ENCODE measurements at places on chromosomes 4 and X.

- H3K36me3 ChIP-seq, result no peaks in the 10 kb centered on the region
- H3K4me3 ChIP-seq, result no peak overlapping the region
- no peaks in the 10 kb centered on the region for H3K4me1 ChIP-seq
- H3K27me3 ChIP-seq, result no peaks in the 10 kb centered on the region
- no peak for DNase-seq
Observed at GRCh38 chr4:56840559-56840958, 19.1 kb upstream of the SPINK2 start.

- no peak overlapping the region for H3K27ac ChIP-seq
- H3K36me3 ChIP-seq, result peaks cover 67% of the 10 kb centered on the region
- H3K4me3 ChIP-seq, result no peak overlapping the region
- H3K27me3 ChIP-seq, result no peaks in the 10 kb centered on the region
- H3K4me1 ChIP-seq, result peaks cover 21% of the 10 kb centered on the region
Observed at GRCh38 chr4:2940267-2941137, 22.7 kb downstream of the NOP14 start.

DNA sequence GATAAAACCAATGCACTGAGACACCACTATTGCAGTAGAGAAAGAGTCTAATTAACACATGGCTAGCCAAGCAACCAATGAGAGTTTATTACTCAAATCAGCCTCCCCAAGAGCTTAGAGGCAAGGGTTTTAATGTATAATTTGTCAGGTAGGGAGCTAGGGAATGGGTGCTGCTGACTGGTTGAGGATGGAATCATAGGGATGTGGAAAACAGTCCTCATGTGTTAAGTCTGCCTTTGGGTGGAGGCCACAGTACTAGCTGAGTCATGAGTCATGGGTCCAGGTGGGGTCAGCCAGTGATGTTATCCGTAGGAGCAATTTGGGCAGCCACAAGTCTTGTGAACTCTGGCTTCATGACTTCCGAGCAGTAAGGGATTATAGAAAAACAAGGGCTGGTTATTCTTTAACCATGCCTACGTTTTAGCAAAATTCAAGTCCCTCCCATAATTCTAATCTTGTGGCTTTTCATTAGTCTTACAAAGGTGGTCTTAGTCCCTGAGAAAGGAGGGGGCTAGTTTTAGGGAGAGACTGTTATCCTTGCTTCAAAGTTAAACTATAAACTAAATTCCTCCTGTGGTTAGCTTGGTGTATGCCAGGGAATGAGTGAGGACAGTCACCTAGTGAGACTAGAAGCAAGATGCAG, 25.1 kb upstream of the PLAC8 start:
- DNase-seq, result no peak
- no peak overlapping the region for H3K27ac ChIP-seq
- no peak overlapping the region for H3K4me3 ChIP-seq

- H3K4me3 ChIP-seq, result no peak overlapping the region
- no peaks in the 10 kb centered on the region for H3K27me3 ChIP-seq
- H3K27ac ChIP-seq, result no peak overlapping the region
- H3K36me3 ChIP-seq, result no peaks in the 10 kb centered on the region
- H3K4me1 ChIP-seq, result no peaks in the 10 kb centered on the region
Observed at GRCh38 chrX:3250966-3251365, 95.5 kb downstream of the MXRA5 start.

GRCh38 chr4:151540728-151541388, 131.9 kb downstream of the FHIP1A start:
- H3K27ac ChIP-seq, result no peak overlapping the region
- H3K4me3 ChIP-seq, result no peak overlapping the region
- peaks cover 4% of the 10 kb centered on the region for H3K27me3 ChIP-seq
- H3K4me1 ChIP-seq, result no peaks in the 10 kb centered on the region
